Endothelial cell of umbilical vein (primary cell): ENCODE measurements at places on chromosomes 5 and 9. TPM values are rescaled to one million over a fixed set of nuclear protein-coding genes. Genes with fewer than 3 reads are reported as not detected.

- no peak for DNase-seq
These were observed 30.7 kb downstream of the MSX2 start for GRCh38 chr5:174755106-174755505.

- DNase-seq = no peak
These were observed 58.1 kb downstream of the ANGPTL2 start for GRCh38 chr9:127064335-127064734.

GRCh38 chr5:59562756-59563389 is 330.7 kb downstream of the PDE4D start:
- DNase-seq = peak; percentile 88

GRCh38 chr5:111972548-111972947 is 215.6 kb upstream of the NREP start:
- no peak for DNase-seq

SREK1 gene
- 72.9 and 78.6 TPM in 2 replicates for total RNA-seq
